Aorta (tissue), 5 donors: ENCODE measurements at places on chromosomes 4 and X. TPM values are rescaled to one million over a fixed set of nuclear protein-coding genes. Genes with fewer than 3 reads are reported as not detected.

GRCh38 chrX:19342331-19342906, 1.3 kb upstream of the PDHA1 start:
- H3K4me1 ChIP-seq, result peaks cover 1% of the 10 kb centered on the region
- no peak overlapping the region for H3K27ac ChIP-seq
- DNase-seq, result no peak
- no peak overlapping the region for H3K4me3 ChIP-seq
- H3K27me3 ChIP-seq, result no peaks in the 10 kb centered on the region

- DNase-seq, result no peak
- no peak overlapping the region for H3K4me3 ChIP-seq
- H3K4me1 ChIP-seq, result peaks cover 10% of the 10 kb centered on the region
- no peaks in the 10 kb centered on the region for H3K27me3 ChIP-seq
- H3K27ac ChIP-seq, result no peak overlapping the region
Observed at GRCh38 chr4:84915396-84915780, 51.1 kb downstream of the WDFY3 start.

DNA sequence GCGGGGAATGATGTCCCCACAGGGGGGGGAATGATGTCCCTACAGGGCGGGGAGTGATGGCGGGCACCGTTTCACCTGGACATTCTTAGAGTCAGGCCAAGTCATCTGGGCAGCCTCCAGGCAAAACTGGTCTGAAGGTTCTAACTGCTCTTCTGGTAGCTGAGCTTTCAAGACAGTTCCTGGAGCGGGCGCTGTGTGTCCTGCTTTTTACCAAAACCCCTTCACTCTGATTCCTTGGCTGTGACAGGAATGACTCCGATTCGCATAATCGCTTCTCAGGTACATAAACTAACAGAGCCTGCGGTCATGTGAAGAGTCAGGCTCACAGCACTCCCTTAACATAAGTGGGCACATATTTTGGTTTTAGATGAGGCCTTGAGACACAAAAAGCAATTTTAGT, 836.0 kb downstream of the TRIML1 start:
- no peak for DNase-seq
- H3K36me3 ChIP-seq, result no peaks in the 10 kb centered on the region
- H3K4me1 ChIP-seq, result no peaks in the 10 kb centered on the region
- H3K27ac ChIP-seq, result no peak overlapping the region
- H3K27me3 ChIP-seq, result no peaks in the 10 kb centered on the region
- no peak overlapping the region for H3K4me3 ChIP-seq

DNA sequence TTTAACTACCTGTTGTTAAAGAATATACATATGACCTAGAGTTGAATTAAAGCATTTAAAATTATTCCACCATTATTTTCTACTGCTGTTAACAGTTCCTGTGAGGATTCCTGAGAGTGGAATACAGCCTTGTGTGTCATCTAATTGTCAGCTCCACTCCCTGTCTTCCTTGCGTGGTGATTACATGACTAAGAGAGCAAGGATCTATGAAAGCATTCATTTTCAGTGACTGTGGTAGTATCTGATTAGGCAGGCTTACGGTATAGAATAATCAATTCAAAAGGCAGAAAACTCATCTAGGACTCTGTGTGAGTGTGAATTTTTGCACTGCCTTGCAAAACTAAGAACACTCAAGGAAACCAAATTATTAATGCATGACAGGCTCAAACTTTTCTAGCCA, 577.8 kb downstream of the SH3BGRL start:
- H3K4me3 ChIP-seq, result no peak overlapping the region
- H3K27ac ChIP-seq, result no peak overlapping the region
- H3K4me1 ChIP-seq, result no peaks in the 10 kb centered on the region
- no peak for DNase-seq
- H3K27me3 ChIP-seq, result no peaks in the 10 kb centered on the region

TBX22 gene
- not detected for polyA plus RNA-seq

BEND2 gene
- not detected for polyA plus RNA-seq

GRCh38 chrX:41067721-41068120, 17.5 kb upstream of the USP9X start:
- no peaks in the 10 kb centered on the region for H3K4me1 ChIP-seq
- no peak overlapping the region for H3K4me3 ChIP-seq
- no peak overlapping the region for H3K27ac ChIP-seq

DNA sequence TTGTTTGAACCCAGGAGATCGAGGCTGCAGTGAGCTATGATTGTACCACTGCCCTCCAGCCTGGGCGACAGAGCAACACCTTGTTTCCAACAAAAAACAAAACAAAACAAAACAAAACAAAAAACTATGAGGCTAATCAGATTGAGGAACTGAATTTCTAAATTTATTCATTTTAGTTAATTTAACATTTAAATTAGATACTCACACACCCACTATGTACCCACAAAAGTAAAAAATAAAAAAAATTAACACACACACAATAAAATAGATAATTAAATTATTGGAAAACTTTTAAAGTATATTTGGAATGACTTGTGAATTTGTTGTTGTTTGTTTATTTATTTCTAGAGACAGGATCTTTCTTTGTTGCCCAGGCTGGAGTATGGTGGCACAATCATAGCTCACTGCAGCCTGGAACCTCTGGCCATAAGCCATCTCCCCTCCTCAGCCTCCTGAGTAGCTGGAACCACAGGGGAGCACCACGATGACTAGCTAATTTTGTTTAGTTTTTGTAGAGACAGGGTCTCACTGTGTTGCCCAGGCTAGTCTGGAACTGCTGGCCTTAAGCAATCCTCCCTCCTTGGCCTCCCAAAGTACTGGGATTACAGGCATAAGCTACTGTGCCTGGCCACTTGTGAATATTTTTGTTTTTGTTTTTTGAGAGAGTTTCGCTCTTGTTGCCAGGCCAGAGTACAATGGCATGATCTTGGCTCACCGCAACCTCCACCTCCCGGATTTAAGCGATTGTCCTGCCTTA, 9.8 kb upstream of the ZNF157 start:
- H3K4me3 ChIP-seq, result no peak overlapping the region
- H3K36me3 ChIP-seq, result no peaks in the 10 kb centered on the region
- no peaks in the 10 kb centered on the region for H3K27me3 ChIP-seq

LETM1 gene
- 6.8 TPM for polyA plus RNA-seq

DNA sequence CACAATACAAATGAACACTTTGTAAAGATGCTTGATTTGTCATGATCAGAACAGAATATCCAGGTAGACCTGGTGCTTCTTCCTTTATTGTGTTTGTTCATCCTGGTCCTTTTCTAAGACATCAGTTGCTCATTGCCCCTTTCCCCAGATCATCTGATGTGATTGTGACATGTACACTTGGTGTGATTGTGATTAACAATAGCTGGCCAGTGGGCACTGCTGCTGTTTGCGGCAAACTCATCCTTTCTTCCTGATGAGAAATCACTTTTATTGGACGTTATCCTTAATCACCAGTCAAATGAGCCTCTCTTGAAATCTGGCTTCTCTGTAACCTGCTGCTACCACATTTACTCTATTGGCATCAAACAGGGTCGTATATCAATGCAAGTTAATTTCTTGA, 135.1 kb downstream of the PCDH7 start:
- H3K27me3 ChIP-seq, result no peaks in the 10 kb centered on the region
- no peaks in the 10 kb centered on the region for H3K36me3 ChIP-seq
- H3K27ac ChIP-seq, result no peak overlapping the region
- peaks cover 10% of the 10 kb centered on the region for H3K4me1 ChIP-seq
- no peak overlapping the region for H3K4me3 ChIP-seq

- H3K4me3 ChIP-seq, result no peak overlapping the region
- no peaks in the 10 kb centered on the region for H3K36me3 ChIP-seq
- H3K27me3 ChIP-seq, result no peaks in the 10 kb centered on the region
- H3K27ac ChIP-seq, result no peak overlapping the region
- no peaks in the 10 kb centered on the region for H3K4me1 ChIP-seq
Observed at GRCh38 chr4:67935888-67936287, 27.4 kb downstream of the TMPRSS11A start.

CT83 gene
- not detected for polyA plus RNA-seq

XK gene
- polyA plus RNA-seq, result 3.1 TPM

- no peak for DNase-seq
- H3K4me1 ChIP-seq, result no peaks in the 10 kb centered on the region
- no peak overlapping the region for H3K4me3 ChIP-seq
- no peak overlapping the region for H3K27ac ChIP-seq
- no peaks in the 10 kb centered on the region for H3K27me3 ChIP-seq
Observed at GRCh38 chr4:13169731-13170525, 314.2 kb downstream of the RAB28 start.

DNA sequence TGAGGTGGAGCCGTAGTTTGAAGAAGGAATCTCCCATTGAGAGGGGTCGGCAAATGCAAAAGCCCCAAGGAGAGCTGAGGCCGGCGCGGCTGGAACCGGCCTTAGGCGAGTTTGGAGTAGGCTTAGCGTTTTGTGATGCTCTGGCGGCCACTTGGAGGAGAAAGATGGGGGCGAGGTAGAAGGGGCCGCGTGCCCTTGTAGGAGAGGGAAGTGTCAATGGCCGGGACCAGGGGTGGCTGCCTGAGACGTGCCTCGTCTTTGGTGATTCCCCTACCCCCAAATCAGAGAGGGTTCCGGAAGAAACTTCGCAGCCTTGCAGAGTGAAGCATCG, 11.7 kb downstream of the MSX1 start:
- H3K4me1 ChIP-seq, result no peaks in the 10 kb centered on the region
- H3K4me3 ChIP-seq, result no peak overlapping the region
- no peaks in the 10 kb centered on the region for H3K27me3 ChIP-seq
- no peaks in the 10 kb centered on the region for H3K36me3 ChIP-seq

- H3K4me3 ChIP-seq, result no peak overlapping the region
- H3K27ac ChIP-seq, result no peak overlapping the region
- H3K36me3 ChIP-seq, result no peaks in the 10 kb centered on the region
- DNase-seq, result no peak
- H3K4me1 ChIP-seq, result no peaks in the 10 kb centered on the region
Observed at GRCh38 chr4:175424111-175424510, 388.0 kb downstream of the GPM6A start.

DNA sequence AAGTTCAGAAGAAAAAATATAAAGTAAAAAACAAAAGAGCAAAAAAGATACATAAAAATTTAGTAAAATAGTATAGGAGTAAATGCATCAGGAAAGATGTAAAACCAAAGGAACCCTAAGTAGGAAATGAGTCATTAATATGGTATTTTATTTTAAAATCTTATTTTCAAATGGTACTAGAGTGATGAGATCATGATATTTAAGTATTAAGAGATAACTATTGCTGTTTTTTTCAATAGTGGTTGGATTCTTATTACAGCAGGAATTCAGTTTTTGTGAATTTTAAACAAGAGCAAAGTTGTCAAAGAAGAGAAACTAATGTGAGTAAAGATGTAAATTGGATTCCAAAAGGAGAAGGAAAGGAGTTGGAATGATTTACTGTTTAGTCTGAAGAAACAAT, 20.0 kb downstream of the EMCN start:
- no peak overlapping the region for H3K4me3 ChIP-seq
- DNase-seq, result no peak
- H3K27ac ChIP-seq, result no peak overlapping the region
- H3K36me3 ChIP-seq, result no peaks in the 10 kb centered on the region
- no peaks in the 10 kb centered on the region for H3K4me1 ChIP-seq
- no peaks in the 10 kb centered on the region for H3K27me3 ChIP-seq

GRCh38 chrX:17697191-17697590, 40.1 kb upstream of the SCML1 start:
- H3K36me3 ChIP-seq, result no peaks in the 10 kb centered on the region
- no peak overlapping the region for H3K27ac ChIP-seq
- H3K4me3 ChIP-seq, result no peak overlapping the region
- H3K27me3 ChIP-seq, result no peaks in the 10 kb centered on the region
- no peaks in the 10 kb centered on the region for H3K4me1 ChIP-seq

DNA sequence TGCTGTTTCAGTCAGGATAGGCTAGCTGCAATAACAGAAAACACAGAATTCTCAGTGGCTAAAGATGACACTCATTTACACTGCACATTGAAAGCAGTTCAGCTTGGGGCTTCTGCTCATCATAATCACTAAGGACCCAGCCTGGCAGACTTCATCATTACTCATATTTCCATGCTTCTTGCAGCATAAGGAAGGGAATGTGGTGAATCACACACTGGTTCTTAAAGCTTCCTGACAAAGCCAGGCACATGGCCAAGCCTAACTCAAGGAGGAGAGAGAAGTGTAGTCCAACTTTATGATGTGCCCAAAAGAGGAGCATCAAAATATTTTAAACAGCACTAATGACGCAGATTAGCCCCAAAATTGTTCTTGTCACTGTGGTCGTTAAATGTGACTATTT, 186.5 kb downstream of the BANK1 start:
- H3K4me1 ChIP-seq, result no peaks in the 10 kb centered on the region
- no peak overlapping the region for H3K27ac ChIP-seq
- H3K27me3 ChIP-seq, result no peaks in the 10 kb centered on the region
- no peaks in the 10 kb centered on the region for H3K36me3 ChIP-seq
- H3K4me3 ChIP-seq, result no peak overlapping the region
- DNase-seq, result no peak

DNA sequence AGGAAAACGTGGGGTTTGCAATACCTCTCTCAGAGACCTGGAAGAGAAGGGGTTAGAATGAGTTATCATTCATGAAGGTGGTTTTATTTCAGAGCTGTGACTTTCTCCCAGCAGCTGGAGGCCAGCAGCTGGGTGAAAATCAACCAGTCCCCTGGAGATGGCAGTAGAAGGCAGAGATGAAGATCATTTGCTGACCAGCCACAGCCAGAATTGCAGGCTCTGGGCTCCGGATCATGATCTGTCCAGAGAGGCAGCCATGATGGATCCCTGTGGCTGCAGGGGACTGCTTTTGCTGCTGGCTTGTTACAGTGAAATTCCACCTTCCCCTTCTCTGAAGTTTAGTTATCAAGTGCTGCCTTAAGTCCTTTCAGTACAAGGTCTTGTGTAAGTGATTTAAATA, 46.9 kb upstream of the TAB3 start:
- no peaks in the 10 kb centered on the region for H3K36me3 ChIP-seq
- H3K4me1 ChIP-seq, result no peaks in the 10 kb centered on the region
- H3K27ac ChIP-seq, result no peak overlapping the region
- DNase-seq, result no peak

GRCh38 chr4:184368290-184368689, 106.1 kb downstream of the IRF2 start:
- DNase-seq, result no peak
- H3K4me3 ChIP-seq, result no peak overlapping the region
- peaks cover 1% of the 10 kb centered on the region for H3K4me1 ChIP-seq
- H3K27ac ChIP-seq, result no peak overlapping the region
- no peaks in the 10 kb centered on the region for H3K36me3 ChIP-seq

DNA sequence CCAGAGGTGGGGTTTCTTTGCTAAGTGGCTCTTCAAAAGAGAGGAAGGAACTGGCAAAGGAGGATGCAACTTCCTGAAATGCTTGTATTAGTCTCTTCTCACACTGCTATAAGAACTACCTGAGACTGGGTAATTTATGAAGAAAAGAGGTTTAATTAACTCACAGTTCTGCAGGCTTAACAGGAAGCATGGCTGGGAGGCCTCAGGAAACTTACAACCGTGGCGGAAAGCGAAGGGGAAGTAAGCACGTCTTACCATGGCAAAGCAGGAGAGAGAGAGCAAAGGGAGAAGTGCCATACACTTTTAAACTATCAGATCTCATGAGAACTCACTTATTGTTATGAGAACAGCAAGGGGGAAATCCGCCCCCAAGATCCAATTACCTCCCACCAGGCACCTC, 505.7 kb downstream of the ZNF674 start:
- DNase-seq, result no peak
- H3K27me3 ChIP-seq, result no peaks in the 10 kb centered on the region
- H3K36me3 ChIP-seq, result no peaks in the 10 kb centered on the region
- H3K27ac ChIP-seq, result no peak overlapping the region
- H3K4me3 ChIP-seq, result no peak overlapping the region
- no peaks in the 10 kb centered on the region for H3K4me1 ChIP-seq

- no peak overlapping the region for H3K27ac ChIP-seq
- no peaks in the 10 kb centered on the region for H3K4me1 ChIP-seq
- H3K36me3 ChIP-seq, result no peaks in the 10 kb centered on the region
- H3K27me3 ChIP-seq, result no peaks in the 10 kb centered on the region
Observed at GRCh38 chr4:22191565-22191964, 243.0 kb upstream of the KCNIP4 start.
